Thoracic aorta (tissue), 2 donors: ENCODE measurements at places on chromosomes 7 and 10.

DNA sequence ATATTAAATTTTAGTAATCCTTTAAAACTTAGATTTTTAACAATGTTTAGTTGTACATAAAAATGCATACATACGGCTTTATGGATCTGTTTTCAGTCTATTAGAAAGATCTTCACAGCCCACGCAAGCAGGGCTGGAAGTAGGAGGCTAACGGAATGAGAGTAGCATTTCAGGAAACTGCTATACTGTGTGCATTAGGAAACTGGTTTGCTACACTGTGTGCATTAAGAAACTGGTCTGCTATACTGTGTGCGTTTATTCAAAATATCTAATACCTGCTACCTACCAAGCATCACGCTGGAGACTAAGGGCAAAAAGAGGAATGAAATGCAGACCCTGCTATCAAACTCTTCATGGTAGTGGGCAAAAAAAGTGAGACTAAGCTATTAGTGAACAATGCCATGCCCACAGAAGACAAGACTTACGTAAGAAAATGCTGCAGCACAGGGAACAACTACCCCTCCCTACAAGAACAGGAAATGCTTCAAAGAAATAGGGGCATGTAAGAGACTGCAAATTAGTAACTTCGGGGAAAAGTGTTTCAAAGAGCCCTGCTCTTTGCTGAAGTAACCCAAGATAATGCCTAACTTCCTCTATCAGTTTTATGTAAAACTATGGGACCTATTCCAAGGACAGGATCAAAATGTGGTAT lies 11.3 kb downstream of the RAB11FIP2 start:
- no peak for DNase-seq

- DNase-seq, result no peak
Observed at GRCh38 chr7:101411508-101411874, 48.8 kb downstream of the COL26A1 start.

- DNase-seq, result no peak
Observed at GRCh38 chr10:98748298-98748697, 301.6 kb upstream of the HPS1 start.

- DNase-seq, result no peak
Observed at GRCh38 chr7:37150180-37150579, 298.5 kb downstream of the ELMO1 start.

- DNase-seq, result no peak
Observed at GRCh38 chr7:16935341-16935735, 53.6 kb upstream of the AGR3 start.
